Activated CD4-positive, CD25-positive, alpha-beta regulatory T cell (primary cell): ENCODE measurements at places on chromosomes 2 and 18.

DNA sequence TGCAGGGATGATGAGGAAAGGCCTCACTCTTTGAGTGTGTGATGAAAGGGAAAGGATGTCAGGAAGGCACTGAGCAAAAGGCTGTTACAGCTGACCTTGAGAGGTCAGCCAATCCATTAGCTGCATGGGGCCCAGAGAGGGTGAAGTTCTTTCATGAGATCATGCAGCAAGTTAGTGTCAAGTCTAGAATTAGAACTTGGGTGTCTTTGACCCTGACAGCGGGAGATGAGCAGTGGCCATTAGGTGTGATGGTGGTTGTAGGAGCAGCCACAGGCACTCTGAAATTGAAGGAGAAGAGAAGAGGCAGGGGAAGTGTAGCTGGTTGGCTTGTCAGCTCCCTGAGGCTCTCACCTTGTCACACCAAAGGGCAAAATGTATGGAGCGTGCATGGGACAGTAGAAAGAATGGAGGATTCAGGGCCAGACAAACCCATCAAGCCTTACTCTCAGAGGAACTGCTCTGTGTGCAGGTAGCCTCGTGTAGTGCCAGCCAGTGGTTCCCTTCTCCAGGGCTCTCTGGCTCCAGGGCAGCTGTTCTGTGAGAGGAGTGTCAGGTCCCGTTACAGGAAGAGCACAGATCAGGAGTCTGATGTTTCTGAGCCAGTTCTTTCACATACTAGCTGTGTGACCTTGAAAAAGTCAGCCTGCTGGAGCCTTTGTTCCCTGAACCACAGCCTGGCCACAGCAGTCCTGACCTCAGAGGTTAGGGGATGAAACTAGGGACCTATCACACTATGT lies 35.9 kb downstream of the MAP4K4 start:
- DNase-seq = no peak

DNA sequence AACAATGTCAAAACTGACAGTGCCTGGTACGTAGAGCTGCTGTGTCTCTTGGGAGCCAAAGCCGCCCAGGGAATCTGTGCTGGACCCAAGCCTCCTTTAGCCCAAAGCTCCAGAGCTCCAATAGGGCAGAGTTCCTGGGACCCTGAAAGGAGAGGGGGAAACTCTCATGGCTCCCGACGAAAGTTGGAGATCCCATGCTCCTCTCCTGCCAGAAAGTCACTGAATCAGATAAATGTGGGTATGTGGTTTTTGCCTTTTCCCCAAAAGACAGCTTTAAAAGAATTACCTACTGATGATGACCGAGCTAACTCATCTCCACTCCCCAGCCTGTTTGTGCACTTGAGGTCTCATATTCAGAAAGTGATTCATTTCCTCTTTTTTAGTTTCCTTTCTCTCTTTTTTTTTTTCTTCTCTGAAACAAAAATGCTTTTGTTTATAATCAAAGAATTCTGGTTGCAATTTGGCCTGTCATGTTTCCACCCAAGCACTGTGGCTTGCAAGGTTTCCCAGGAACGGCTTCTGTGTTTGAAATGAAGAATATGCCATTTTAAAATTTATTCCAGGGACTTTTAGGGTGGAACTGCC lies 14.1 kb upstream of the PMAIP1 start:
- DNase-seq = no peak

DNA sequence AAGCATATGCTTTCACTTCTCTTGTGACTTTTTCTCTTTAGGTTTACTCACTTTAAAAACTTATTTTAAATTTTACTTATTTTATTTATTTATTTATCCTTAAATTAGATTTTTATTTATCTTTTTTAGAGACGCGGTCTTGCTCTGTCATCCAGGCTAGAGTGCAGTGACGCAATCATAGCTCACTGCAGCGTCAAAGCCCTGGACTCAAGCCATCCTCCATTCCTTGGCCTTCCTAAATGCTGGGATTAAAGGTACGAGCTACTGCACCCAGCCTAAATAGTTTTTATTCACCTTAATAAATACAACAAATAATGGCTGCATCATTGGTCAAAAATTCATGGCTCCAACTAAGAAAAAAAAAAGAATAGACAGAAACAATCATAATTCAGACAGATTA lies 415.7 kb upstream of the FIGN start:
- DNase-seq = no peak

GRCh38 chr2:82968358-82968757 lies 1490.7 kb downstream of the SUCLG1 start:
- DNase-seq = no peak

- DNase-seq = no peak
Observed at GRCh38 chr18:79927607-79928562, 23.6 kb downstream of the SLC66A2 start.

- no peak for DNase-seq
Observed at GRCh38 chr2:121147766-121148165, 137.2 kb downstream of the TFCP2L1 start.

- no peak for DNase-seq
Observed at GRCh38 chr2:239129147-239129920, 271.5 kb downstream of the HDAC4 start.

DNA sequence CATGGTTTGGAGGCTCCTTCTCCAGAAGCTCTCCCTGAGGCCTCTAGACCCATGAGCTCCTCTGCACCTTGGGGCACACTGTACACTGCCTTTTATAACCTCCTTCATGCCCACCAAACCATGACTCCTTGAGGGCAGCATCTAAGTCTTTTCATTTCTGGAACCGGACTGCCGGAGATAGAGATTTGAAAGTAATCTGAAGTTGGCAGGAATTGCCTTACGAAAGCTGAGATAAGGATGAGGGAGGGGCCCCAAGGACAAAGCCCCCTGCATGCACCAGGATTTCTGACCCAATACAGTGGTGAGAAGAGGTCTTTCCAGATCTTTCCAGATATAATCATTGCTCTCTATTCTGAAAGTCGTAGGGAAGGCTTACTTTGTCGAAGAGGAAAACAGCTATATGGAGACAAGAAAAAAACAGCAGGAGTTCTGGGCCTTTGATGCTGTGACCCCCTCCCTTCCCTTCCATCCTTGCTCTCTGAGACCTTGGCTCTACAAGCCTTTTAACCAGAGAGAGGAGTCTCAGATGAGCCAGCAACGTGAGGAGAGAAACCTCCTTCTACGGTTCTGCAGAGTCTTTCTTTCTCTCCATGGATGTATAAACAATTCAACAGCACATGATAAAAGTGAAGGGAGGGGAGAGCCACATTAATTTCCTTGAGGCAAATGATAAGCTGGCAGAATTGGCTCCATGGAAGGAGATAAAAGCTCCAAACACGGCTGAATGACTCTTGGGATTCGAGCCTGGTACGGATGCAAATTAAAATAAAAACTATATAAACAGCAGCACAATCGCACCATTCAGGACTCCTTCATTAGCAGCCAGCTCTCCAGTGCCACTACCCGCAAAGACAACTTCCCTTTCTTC lies 88.0 kb upstream of the RTN4 start:
- no peak for DNase-seq

GRCh38 chr18:13572721-13573120 lies 153.6 kb downstream of the FAM210A start:
- DNase-seq = no peak
